ENCODE measurements at places on chromosomes 12 and 14. TPM values are rescaled to one million over a fixed set of nuclear protein-coding genes. Genes with fewer than 3 reads are reported as not detected.

The MFAP5 gene
- not detected for total RNA-seq

The KRT6C gene
- total RNA-seq = not detected

The AMIGO2 gene
- total RNA-seq = 11.6 TPM

The TAMALIN gene
- 2.2 TPM for total RNA-seq

The SYT10 gene
- total RNA-seq = not detected

The BBOF1 gene
- 0.87 TPM for total RNA-seq

The KRT80 gene
- total RNA-seq = not detected

The AMDHD1 gene
- total RNA-seq = 1.4 TPM

The SERPINA1 gene
- total RNA-seq = not detected

The SUOX gene
- total RNA-seq = 2.5 TPM

The SELPLG gene
- 184 TPM for total RNA-seq

The STYK1 gene
- 16.1 TPM for total RNA-seq

The CRADD gene
- 13.1 TPM for total RNA-seq

The SDSL gene
- 0.45 TPM for total RNA-seq

The TMTC3 gene
- total RNA-seq = 7.6 TPM
